ENCODE measurements at places on chromosomes 6 and 20. TPM values are rescaled to one million over a fixed set of nuclear protein-coding genes. Genes with fewer than 3 reads are reported as not detected.

CALHM4 gene
- not detected for polyA plus RNA-seq

CD93 gene
- polyA plus RNA-seq, result 66.7 TPM

SLC2A10 gene
- 16.6 TPM for polyA plus RNA-seq

TRERF1 gene
- 9.2 TPM for polyA plus RNA-seq

DNA sequence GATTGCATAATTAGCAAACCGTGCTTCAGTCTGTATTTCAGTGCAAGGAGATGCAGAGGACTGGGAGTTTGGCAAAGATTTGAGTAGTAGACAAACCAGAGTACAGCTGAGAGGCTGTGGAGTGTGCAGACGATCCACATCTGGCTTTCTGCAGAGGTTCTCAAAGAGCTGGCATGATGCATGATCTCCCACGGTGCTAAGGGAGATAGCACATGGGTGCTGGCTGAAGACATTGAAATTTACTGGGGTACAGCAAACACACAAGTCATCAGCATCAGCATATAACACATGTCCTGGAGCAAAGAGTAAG is 79.0 kb upstream of the FAM184A start:
- DNase-seq, result no peak

DNA sequence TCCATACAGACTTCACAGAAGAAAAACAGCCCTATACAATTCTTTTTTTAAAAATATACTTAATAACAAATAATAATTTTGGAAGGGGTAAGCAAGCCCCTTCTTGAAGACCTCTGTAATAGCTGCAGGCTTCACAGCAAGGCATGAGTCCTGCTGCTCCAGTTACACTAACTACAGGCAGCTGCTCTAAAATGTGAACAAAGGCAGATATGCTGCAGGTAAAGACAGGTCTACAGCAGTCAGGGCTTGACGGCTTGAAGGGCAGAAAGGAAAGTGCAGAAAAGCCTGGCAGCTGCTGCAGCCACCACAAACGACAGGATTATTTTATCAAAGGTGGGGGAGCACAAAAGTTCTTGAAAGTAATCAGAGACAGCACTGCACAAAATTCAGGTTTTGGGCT is 11.3 kb downstream of the FAXC start:
- no peak for DNase-seq

- no peak for DNase-seq
These were observed 32.7 kb upstream of the MRPS10 start for GRCh38 chr6:42250274-42250931.

GRCh38 chr6:24668997-24669361 is 2.1 kb downstream of the ACOT13 start:
- DNase-seq, result no peak

DNA sequence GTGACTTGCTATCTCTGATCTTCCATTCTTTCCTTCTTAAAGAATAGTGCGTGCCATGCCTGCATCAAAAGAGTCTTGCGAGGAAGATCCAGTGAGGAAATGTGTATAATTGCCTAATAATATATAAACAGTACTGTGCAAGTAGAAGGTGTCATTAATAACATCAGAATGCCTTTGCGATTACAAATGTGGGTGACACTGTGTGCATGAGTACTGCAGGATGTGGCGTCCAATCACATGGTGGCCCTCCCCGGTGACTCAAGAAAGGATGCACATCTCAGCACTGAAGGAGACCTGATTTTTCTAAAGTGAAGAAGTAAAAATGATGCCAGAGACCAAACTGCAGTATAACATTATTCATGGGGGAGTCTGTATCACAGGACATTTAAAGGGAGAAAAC is 107.5 kb upstream of the EDN1 start:
- DNase-seq, result no peak
